ENCODE measurements at places on chromosomes 16 and 17. TPM values are rescaled to one million over a fixed set of nuclear protein-coding genes. Genes with fewer than 3 reads are reported as not detected.

The MMP15 gene
- total RNA-seq = 1.3 TPM

The FNDC8 gene
- total RNA-seq = not detected

The EVI2B gene
- 130 TPM for total RNA-seq

The MGAT5B gene
- 2.4 TPM for total RNA-seq

The IL32 gene
- total RNA-seq = 999 TPM

The SDK2 gene
- total RNA-seq = 8.3 TPM

The PRR35 gene
- not detected for total RNA-seq

The CSHL1 gene
- total RNA-seq = not detected

The GRIN2A gene
- total RNA-seq = not detected

The NGFR gene
- 0.29 TPM for total RNA-seq

The KCNJ18 gene
- not detected for total RNA-seq

The AANAT gene
- not detected for total RNA-seq

The PRAC1 gene
- not detected for total RNA-seq

DNA sequence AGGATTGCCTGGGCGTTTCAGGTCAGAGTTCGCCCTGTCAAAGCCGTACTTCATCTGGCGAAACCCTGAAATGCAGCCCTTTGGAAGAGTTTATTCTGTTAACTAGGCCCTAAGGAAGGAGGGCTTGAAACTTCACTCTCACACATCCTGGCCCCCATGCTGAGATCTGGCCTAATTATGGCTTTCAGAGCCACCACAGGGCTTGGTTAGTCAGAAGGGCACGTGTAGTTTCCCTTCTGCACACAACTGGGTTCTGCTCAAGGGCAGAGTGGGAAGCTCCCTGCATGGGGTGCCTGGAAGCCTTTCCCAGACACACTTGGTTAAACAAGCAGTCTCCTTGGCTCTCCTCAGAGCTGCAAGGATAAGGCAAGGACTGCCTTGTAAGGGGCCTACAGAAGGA is 397.3 kb downstream of the SHISA9 start:
- DNase-seq = no peak

- no peak for DNase-seq
Measured at GRCh38 chr16:3950343-3951193, 70.1 kb upstream of the CREBBP start.

- no peak for DNase-seq
Measured at GRCh38 chr17:29847527-29848400, 82.3 kb downstream of the SSH2 start.

DNA sequence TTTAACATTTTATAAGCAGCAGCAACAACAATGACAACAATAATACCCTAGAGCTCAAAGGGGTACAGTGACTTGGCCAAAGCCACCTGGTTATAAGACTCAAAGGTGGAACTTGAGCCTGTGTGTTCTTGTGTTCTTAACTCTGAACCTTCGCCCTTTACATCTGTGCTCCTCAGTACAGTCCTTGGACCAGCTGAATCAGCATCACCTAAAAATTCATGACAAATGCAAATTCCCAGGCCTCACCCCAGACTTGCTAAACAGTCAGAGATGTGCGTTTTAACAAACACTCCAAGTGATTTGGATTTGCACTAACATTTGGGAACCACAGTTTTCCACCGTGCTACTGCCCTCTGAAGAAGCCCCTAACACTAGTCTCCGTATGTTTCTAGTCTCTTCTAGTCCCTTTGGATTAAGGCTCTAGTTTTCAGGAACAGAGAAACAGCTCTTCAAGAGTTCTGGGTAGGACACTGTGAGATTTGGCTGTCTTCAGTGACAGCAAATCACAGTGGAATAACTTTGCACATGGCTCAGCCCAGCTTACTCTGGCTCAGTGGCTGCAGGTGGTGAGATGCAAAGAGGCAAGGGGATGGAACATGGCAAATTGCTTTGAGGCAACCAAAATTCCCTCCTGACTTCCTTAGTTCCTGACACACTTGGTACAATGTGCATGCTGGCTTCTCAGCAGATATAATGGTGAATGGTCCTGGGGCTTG is 151.0 kb upstream of the CDH11 start:
- DNase-seq = no peak

- no peak for DNase-seq
Measured at GRCh38 chr17:82838386-82839063, 1.3 kb downstream of the ZNF750 start.

DNA sequence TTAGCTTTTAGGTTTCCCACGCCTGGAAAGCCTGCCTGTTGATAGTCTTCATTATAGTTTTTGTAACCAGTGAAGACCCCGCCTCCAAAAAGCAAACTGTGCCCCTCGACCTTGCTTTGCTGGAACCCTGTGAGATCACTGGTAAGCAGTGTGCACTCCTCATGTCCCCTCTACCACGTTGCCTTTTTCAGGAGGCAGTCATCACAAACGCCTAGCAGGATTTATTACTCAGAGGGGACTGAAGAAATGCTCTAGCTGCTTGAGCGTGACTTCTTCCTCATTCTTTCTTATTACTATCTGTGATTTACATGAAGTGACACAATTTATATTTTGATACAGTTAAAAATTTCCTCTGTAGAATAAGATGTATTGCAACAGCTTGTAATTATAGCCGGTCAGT is 6.5 kb upstream of the KRTAP3-1 start:
- no peak for DNase-seq

DNA sequence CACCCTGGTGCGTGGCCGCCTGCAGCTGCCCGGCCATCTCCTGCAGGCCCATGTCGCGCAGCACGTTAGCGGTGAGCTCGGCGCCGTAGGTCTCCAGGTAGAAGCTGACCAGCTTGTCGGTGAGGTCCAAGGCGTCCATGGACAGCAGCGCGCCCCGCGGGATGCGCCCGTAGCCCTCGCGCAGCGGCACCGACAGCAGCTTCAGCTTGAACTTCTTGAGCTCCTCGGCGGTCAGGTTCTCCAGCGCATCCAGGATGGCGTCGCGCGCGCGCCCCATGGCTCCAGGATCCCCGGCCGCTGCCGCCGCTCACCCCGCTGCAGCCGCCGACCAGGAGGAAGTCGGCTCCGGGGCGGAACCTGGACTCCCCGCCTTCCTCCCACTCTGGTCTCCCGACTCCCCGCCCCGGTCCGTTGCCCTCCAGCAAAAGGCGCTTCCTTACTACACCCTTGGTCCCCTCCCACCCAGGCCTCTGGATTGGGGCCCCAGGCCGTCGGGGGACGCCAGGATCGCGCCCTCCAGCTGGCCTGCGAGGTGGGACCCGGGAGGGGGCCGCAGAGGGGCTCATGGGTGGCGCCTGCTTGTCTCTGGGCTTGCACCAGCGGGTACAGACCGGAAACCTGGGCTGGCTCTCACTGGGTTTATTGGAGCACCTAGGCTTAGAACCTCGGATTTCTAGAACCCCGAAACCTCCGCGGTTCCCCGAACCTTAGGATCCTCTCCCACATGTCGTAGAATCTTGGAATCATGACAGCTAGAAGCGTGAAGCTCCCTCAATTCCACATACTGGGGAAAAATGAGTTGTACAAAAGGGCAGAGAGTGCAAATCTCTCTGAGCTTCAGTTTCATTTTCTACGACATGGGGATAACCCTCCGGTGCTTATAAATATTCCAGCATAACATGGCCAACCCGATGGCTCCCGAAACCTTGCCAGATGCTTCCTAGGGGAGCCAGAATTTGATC is at the start of gene PYCARD:
Gene PYCARD (minus strand): TSS at position 347 of the 962 bp plus-strand sequence. CDS start 70 bp downstream, at position 277.
- DNase-seq = no peak

GRCh38 chr16:12971241-12971640 is 69.8 kb downstream of the SHISA9 start:
- no peak for DNase-seq

- DNase-seq = no peak
Measured at GRCh38 chr16:87369117-87369765, 14.3 kb downstream of the FBXO31 start.

DNA sequence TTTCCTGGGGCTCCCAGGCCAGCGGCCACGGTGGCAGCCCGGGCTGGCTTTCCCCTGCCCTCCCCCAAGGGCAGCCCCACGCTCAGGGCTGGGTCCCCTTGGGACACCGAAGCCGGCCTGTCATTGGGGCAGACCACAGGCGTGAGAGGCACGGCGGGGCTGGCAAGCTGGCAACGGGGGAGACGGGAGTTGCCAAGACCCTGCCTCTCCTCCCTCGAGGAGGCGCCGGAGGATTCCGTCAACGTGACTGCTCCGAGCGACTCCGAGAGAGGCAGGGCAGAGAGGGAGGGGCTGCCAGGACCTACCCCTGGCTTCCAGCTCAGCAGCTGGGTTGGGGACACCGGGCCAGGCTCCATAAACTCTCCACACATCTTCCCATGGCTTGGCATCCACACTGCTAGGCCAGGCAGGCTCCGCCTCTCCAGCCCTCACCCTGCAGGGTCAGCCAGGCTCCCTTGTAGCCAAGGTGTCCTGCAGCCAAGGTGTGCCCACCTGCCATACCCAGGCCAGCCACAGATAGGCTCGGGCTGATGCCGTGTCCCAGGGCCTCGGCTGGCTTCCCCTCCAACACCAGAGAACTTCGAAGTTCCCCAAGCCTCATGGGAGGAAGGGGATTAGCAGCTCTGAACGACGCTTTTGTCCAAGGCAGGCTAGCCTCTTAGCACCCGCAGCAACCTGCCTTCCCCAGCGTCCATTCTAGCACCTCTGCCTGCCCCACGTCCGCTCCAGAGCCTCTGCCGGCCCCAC is 25.5 kb downstream of the TIMM22 start:
- no peak for DNase-seq

DNA sequence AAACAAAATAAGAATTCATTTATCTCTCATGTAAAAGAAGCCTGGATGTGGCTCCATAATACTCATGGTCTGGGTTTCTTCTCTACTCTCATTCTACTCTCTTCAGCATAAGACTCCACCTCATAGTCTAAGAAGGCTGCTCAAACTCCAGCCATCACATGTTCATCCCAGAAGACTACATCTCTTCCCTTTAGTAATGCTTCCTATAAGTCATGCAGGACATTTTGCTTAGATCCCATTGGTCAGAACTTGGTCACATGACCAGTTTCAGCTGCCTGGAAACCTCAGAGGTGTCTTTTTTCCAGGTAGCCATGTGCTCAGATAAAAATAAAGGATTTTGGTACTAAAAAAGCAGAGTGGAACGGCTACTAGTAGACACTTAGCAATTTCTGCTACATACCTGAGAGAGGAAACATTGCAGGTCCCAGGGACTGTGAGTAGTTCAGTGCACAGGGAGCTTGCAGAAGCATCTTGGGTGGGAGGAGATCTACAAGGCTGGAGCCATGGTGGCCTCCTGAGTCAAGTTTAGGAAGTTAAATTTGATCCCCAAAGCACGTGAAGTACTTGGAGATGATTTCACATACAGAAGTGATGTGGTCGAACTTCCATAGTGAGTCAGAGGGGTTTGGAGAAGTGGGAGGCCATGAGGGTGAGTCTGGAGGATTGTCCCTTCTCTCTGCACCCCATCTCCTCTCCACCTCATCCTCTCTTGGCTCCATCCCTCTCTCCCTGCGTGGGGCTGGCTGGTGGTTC is 110.2 kb downstream of the CCDC182 start:
- DNase-seq = no peak

- no peak for DNase-seq
Measured at GRCh38 chr16:57444711-57445110, 2.5 kb downstream of the CIAPIN1 start.

- no peak for DNase-seq
Measured at GRCh38 chr17:80940171-80941123, 51.2 kb upstream of the CHMP6 start.

DNA sequence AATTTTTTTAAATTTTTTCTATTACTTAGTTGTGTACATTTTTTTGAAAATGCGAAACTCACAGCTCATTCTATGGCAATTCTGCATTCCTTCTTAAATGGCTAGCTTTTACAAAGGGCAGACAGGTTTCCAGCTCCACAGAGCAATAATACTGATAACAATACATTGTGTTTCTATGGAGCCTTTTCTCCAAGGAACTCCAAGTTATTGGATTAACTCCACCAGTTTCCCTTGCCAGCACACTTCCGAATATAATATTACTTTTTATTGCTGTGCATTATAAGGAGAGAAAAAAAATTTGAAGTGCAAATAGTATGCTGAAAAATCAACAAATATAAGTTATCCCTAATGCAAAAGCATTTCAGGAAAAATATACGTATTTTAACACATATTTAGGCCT is 127.5 kb upstream of the PSMD7 start:
- no peak for DNase-seq

GRCh38 chr17:40281663-40282062 is 6.0 kb upstream of the CDC6 start:
- DNase-seq = no peak

GRCh38 chr17:20966870-20967269 is 75.9 kb downstream of the USP22 start:
- DNase-seq = no peak

GRCh38 chr17:859061-859823 is 77.1 kb downstream of the MRM3 start:
- DNase-seq = no peak

GRCh38 chr17:77946900-77947645 is 11.4 kb upstream of the TNRC6C start:
- no peak for DNase-seq

DNA sequence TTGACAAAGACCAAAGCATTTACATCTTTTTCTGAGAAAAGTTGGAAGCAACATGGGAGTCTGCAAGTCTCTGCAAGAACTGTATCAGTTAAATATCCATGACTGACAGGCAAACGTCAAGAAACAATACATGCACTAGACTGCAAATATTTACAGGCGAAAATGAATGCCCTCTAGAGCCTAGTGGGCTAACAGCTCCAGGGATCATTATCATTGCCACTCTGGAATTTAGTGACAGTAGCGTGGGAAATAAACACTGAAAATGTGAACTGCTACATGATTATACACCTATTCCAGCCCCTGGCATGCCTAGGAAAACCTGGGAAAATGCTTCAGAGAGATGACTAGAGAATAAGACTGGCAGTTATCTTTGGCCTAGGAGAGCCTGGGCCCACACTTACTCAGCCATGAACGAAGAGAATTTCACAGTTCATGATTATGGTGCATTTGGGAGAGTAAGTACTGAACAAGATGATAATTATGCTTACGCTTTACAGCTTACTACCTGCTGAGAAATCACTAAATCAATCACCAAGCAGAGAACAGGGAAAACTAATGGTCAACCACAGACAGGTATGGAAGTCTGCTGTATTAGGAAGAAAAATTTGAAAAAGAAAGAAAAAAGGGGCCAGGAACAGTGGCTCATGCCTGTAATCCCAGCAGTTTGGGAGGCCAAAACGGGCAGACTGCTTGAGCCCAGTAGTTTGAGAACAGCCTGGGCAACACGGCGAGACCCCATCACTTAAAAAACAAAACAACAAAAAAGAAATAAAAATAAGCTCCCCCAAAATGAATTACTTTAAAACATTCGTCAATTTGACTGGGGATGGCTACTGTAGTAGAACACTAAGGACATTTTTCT is 66.6 kb upstream of the CLEC18B start:
- no peak for DNase-seq

DNA sequence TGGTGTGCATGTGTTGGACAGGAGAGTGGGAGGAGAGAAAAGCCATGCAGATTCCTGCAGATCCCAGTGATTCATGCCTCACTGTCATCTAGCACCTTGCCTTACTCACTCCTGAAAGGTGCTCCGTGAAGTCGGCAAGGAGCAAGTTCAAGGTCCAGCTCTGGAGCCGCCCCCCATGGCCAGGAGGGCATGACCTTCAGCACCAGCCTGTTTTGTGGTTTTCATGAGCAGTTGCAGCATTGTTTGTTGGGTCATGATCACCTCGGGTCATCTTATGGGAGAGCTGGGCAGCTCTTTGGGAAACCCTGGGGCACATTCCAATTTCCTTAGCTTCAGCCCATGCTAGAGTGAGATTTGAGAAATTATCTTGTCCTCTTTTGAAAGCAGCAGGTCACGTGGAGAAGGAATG is 137.5 kb upstream of the IRX3 start:
- no peak for DNase-seq

GRCh38 chr16:314351-314750 is 31.4 kb downstream of the PDIA2 start:
- no peak for DNase-seq

GRCh38 chr17:8482546-8482945 is 46.9 kb downstream of the NDEL1 start:
- no peak for DNase-seq

Measured in T-cell (primary cell).